Stimulated activated CD4-positive, alpha-beta T cell treated with anti-CD3 and anti-CD28 coated beads, Interleukin-12 subunit alpha, Interleukin-12 subunit beta, amount 100 ng/mL, for 48 hours (primary cell): ENCODE measurements at places on chromosomes 3 and 15.
A peak's percentile ranks its signal among the peaks of the same experiment; 100 is the strongest.

- DNase-seq: no peak
Observed at GRCh38 chr3:160398820-160399124, 253 bp downstream of the IFT80 start.

- no peak for DNase-seq
Observed at GRCh38 chr3:83230376-83230775, 1468.9 kb upstream of the GBE1 start.

GRCh38 chr3:193932136-193932535 is 203.8 kb upstream of the HES1 start:
- DNase-seq: no peak

DNA sequence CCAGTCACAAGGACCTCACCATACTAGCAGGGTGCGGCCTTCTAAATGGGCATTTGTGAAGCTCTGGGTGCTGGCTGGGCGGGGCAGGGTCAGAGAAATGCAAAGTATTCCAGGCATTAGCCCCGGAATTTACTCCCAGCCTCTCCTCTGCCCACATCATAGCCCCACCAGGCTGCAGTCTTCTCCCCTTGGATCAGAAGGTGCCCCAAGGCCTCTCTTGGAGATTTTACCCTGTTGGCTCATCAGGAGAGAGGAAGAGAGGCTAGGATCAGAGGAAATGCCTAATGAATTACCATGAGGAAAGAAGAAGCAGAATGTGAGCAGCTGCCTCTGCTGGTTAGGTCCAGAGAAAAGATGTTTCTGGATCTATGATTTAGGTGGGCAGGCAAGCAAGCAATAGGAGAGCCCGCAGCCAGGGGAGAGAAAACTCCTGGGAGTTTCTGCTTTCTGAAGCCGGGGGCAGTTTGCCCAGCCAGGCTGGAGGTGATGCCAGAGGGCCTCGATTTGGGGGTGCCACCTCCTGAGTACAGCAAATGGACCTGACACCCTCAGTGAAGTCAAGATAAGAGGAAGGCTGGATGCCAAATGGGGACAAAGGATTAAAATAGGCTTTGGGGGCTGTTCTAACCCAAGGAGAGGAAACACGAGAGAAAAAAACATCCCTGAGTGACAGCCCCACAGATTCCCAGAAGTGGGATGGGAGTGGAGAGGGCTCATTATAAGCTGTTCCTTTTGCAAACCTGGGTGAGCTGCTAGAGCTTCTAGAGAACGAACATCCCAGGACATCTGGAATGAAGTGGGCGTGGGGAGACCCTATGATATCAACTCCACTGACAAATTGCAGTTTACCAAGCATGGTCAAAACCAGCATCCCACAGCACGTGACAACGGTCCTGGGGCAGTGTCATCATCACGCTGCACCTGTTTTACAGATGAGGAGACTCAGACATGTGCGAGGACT is 65.4 kb downstream of the BDH1 start:
- DNase-seq: no peak

DNA sequence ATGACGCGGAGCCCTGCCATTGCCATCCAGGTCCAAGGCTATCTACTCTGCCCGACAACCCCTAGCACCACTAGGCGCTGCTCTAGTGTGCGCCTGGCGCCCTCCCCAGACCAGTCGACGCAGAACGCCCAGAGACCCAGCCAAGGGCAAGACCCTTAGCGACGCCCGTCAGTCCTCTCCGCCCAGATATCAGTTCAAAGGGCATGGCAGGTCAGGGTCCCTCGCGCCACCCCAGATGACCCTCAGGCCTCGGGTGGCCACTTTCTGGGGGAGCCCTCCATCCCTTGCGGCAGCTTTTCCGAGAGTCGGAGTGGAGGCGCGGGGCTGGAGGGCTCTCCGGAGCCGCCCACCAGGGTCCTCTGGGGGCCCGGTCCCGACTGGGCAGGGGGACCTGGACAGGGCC is 371 bp upstream of the CLSTN2 start:
- DNase-seq: no peak

DNA sequence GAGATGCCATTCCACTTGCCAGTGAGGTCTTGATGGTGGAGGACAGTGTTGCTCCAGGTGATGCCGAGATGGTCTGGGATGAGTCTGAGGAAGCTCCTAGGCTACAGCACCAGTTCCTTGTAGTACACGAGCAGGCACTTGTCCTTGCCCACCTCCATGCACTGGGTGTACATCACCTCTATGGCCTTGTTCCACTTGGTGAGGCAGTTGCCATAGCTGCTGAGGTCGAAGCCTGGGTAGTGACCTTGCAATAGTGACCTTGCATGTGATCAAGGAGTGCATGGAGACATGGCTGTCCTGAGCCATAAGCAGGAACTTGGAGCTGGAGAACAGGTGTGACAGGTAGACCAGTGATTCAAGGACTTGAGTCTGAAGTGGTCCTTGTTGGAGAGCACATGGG is 47.6 kb downstream of the CDIN1 start:
- DNase-seq: no peak

DNA sequence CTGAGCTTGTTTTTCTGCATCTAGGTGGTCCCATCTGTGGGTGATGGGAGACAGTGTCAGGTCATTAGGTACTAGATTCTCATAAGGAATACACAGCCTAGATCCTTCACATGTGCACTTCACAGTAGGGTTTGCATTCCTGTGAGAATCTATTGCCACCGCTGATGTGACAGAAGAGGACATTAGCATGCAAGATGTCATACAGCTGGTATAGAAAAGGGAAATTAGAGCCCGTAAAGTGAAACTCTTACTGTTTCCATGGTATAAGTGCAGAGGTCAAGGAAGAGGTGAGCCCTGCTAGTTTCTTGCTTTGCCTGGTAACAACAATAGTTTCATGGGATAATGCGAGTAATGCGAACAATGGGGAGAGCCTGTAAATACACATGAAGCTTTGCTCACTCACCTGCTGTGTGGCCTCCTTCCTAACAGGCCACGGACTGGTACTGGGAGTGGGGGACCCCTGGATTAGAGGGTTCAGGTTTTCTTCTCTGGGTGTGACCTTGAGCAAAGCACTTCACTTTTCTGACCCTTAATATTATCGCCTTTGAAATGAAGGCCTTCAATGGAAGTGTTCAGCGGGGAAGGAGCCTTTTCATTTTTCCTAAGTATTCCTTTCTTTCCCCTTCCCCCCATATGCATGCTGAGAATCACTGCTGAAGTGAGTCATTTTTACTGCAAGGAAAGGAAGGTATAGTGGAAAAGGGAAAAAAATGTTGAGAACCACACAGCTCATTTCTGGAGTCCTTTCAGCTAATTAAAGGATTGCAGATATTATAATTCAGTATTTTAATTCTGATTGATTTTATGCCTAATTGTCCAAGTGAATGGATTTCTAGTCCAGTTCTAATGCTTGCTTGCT is 286.4 kb downstream of the UBE2E2 start:
- no peak for DNase-seq

- DNase-seq: no peak
Observed at GRCh38 chr15:74060251-74060650, 22.1 kb downstream of the GOLGA6A start.

DNA sequence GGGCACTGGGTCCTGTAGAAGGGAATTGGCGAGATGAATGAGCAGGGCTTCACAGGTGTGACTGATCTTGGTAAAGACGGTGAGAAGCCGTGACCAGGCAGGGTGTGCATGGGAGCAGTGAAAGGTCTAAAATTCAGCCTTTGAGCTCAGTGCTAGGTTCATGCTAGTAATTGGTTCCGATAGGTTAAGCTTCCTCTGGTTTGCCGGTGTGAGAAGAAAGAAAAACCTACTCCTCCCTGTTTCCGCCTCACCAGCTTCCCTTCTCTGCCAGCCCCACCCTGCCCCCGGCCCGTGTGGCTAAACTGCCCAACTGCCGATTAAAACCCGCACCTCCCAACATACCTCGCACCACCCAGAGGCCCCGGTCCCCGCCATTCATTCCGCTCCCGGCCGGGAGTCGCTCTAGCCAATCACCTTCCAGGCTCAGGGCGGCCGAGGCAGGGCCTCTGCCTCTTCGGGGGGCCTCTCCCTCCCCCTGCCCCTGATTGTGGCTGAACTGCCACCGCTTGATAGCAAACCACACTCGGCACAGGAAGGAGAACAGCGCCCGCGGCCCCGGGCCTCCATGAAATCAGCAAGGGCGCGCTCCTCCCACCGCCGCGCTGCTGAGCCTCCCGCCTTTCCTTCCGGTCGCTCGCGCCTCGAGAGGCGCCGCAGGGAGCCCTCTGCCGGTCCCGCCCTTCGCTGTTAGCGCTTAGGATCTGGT is 7.3 kb upstream of the NRROS start:
- peak; percentile 74 for DNase-seq

DNA sequence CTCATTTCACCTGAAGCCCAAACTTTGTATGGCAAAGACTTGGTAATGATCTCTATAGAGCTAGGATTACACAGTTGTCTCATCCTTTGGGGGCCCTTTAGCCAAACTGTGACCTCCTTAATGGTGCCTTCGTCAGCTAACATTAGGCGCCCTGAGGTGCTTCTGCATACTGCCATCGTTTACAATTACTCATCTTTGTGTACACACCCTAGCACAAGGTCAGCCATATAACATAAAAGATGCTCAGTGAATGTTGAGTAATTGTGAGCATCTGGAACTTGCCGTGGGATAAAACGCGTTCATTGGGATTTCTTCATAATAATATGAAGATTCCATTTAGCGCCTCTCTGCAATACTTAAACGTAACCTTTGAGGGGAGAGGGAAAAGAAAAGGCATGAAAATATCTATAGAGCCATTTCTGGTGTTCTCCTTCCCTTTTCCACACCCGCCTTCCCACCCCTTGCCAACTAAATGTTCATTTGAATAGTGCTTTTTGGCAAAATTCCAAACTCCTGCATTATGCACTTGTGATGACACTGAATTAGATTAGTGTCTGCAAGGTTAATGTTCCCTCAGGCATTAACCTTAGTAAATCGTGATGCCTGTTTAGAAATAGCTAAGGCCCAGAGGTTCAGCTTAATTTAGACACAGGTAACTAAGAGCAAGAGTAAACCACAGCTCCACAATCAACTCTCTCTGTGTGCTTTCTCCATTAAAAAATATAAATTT is 990 bp upstream of the ZNF148 start:
- no peak for DNase-seq

- DNase-seq: no peak
Observed at GRCh38 chr3:71646971-71647370, 63.4 kb upstream of the FOXP1 start.

- DNase-seq: no peak
Observed at GRCh38 chr3:125211523-125212090, 941 bp downstream of the SLC12A8 start.

GRCh38 chr3:151276687-151277042 is 1.7 kb downstream of the P2RY14 start:
- DNase-seq: no peak

DNA sequence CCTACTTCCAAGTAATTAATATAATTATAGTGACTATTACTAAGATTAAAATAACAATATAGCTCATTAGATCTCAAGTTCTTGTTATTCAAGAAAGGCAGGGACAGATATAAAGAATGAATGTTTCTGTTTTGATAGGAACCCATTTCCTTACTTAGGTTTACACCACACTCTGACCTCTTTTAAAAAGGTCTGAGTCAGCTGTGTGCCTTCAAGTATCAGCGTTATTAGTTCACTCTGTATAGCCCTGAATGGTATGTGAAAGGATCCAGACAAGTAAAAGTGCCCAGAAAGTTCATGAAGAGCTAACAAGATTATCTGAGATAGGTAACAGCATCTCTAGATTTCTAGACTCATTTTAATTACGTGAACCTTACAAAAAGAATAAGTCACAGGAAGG is 28.9 kb downstream of the PDCD10 start:
- DNase-seq: no peak

DNA sequence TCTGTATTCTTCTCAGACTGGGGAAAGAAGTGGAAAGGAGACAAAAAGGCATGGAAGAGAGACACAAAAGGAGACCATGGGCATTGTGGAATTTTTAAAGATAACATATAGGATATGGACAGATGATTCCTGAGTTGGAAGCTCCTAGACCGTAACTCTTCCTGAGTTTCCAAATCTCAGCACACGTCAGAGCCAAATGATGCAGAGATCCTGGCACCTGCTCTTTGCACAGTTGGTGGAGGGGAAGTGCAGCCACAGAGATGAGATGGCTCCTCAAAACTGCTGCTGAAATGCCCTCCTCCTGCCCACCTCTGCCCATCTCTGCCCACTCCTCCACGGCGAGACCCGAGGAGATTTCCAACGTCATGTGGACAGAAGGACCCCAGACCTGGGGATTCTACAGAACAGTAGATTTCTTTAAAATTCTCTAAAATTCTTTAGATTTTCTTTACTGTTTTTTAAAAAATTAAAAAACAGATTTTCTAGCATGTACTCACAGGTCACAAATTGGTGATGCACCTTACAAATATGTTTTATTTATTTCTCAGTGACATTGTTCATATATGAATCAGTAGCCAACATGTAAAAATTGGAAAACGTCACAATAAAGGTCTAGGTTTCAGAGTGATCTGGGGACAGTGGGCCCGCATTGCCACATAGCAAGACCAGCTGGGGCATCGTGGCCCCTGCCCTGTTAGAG is 8.1 kb downstream of the CPN2 start:
- DNase-seq: no peak

GRCh38 chr3:114903213-114903612 is 243.9 kb downstream of the ZBTB20 start:
- no peak for DNase-seq

- DNase-seq: no peak
Observed at GRCh38 chr3:169509780-169510692, 153.5 kb downstream of the MECOM start.

DNA sequence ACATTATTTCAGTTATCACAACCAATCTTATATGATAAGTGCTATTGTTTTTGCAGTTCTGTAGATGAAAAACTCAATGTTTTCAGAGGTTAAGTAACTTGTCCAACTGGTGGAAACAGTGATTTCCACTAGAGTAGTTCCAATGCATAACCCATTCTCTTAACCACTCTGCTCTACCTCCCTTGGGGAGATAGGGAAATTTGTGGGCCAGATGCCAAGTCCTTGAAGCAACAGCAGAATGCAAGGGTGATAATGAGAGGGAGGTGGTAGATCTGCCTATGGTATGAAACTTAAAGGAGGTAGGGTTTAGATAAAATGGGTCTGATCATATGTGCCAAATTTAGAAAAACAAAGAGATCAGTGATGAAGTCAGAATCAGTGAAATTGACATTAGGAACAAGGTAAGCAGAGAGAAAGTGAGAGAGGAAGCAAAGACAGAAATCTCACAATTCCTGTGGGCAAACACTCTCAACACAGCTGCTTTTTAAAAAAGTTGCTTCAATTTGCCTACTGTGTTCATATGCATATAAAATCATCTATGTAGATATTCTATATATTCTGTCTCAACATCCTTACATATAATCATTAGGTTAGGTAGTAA is 50.5 kb upstream of the UBP1 start:
- DNase-seq: no peak

DNA sequence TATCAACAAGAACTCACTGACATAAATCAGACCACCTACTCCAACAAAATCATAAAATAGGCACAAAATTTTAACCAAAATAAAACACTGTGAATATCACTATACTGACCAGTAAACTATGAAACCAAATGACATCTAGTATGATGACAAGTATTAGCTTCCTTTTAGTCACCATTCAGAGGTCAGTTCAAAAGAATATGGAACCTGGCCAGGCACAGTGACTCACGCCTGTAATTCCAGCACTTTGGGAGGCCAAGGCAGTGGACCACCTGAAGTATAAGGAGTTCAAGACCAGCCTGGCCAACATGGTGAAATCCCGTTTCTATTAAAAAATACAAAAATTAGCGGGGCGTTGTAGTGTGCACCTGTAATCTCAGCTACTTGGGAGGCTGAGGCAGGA is 65.8 kb downstream of the SMARCC1 start:
- no peak for DNase-seq
